ENCODE measurements at places on chromosomes 5 and 9.
A peak's percentile ranks its signal among the peaks of the same experiment; 100 is the strongest.

DNA sequence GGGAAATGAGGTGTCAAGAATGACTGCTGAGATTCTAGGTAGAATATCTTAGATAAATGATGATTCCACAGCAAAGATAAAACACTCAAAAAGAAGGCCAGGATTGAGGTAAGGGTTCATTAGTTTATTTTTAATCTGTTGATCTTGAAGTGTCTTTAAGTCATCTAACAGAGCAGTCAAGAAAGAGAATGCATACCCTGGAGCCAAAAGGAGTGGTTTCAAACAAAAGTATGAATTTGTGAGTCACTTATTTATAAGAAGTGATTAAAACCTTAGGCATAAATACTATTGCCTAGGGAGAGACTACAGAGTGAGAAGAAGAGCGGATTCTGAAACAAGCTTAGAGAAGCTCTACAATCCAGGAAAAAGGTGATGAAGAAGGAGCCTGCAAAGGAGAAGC lies 541.0 kb downstream of the DTWD2 start:
- no peak for DNase-seq

DNA sequence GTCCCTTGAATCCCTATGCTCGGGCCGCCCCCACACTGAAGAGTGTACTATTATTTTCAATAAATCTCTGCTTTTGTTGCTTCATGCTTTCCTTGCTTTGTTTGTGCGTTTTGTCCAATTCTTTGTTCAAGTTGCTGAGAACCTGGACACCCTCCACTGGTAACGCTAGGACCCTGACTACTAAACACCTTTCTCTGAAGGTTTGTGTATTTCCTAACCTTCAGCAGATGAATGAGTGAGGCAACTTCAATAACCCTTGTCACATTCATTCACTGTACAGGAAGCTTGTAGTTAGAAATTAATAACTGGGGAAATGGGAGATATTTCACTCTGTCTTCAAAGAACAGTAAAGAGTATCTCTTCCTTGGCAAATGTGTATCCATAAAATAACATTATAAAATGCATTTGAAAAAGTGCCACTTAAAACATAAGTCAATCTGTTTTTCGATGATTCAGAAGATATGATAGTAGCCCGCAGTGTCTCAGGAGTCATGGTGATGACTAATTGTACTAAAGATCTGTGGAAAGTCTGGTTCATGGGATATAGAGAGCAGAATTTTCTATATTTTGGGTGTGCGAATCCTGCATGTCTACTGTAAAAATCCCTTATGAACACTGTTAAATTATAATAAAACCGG lies 43.2 kb upstream of the ANKH start:
- DNase-seq = no peak

GRCh38 chr5:150778088-150778516 lies 455 bp upstream of the SMIM3 start:
- no peak for DNase-seq

GRCh38 chr5:61625681-61626621 lies 293.9 kb downstream of the ZSWIM6 start:
- DNase-seq = no peak

DNA sequence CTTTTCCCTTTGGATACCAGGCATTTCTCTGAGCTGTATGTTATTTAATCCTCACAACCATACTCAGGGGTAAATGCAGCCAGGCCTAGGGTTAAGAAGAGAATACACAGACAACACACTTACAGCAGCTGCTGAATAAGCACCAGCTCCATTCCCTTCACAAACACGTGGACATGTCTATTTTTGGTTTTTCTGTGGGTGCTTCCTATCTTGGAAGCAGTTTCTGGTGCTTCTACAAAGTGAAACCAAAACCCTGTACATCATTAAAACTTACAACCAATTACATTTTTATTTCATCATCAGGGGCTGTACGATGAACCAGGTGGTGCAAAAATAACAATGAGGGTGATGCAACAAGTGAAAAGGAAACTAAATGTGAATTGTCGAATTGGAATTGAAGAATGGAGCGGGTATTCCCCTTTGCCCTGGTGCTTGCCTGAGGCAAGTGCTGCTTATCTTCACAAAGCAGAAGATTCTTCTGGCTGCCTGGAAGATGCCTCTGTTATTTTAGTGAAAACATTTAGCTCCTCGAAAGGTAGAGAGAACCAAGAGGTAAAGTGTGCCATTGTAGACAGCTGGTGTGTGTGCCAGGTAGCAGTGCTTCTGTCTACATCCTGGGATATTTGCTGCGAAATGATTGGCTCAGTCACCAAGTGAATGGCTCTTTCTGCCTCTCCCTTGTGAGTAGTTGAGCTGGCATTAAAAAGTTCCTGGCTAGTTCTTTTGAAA lies 18.6 kb upstream of the IFNB1 start:
- DNase-seq = no peak

DNA sequence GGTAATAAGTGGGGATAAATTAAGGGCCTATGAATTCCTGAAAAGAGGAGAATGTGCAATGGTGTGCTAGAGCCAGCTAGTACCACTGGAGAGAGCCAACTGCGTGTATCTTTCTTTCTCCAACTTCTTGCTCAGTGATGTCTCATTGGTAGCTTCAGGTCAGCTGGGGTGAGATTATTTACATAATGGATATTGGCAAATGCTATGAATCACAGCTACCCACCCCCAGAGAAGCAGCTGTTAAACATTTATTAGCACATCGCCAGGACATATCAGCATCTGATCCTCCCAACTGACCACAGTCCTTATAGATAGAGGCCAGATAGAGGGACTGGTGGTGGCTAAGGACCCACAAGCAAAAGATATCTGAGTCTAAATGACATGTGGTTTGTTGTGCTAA lies 421.3 kb downstream of the ACTL7B start:
- no peak for DNase-seq

DNA sequence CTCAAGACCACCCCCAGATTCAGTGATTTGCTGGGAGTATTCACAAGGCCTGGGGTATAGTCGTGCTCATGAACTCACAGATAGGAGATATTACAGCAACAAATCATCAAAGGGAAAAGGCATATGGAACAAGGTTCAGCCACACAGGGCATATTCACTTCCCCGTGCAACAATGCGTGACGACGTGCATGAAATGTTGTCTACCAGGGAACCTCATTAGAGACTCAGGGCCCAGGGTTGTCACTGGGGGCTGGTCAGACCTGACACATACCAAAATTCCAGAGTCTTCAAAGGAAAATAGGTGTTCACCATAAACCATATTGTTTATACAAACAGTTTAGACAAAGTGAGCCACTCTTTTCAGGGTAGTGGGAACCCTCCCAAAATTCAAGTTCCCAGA lies 212.4 kb downstream of the RFK start:
- DNase-seq = no peak

DNA sequence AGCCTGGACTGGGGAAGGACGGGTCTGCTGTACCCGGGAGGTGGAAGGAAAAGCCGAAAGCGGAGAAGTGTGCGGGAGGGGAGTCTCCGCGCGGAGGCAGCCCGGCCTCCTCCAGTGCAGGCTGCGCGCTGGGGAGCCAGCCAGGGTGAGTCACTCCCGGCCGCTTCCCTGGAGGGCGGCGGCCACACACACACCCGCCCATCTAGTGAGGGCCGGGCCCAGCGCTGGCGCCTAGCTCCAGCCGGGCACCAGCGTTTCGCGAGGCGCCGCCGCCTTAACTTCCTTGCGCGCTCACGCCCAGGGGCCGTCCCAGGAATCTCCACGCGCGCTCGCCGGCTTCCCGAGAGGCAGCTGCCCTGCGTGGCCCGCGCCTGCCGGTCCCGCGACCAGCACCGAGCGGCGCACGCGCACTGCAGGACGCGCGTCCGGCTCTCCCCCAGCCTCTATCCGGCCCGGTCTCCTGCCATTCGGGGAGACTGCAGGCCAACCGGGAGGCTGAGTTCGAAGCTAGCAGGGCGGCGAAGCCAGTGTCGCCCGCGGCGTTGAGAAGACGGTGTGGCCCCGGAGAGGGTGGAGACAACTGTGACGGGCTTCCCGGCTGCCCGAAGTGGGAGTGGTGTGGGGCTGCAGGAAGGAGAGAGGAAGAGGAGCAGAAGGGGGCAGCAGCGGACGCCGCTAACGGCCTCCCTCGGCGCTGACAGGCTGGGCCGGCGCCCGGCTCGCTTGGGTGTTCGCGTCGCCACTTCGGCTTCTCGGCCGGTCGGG lies at the start of gene JAK2:
TSS of gene JAK2 (plus strand) at position 652 of the 765 bp plus-strand sequence. CDS start 36,716 bp downstream, outside the sequence.
- DNase-seq = peak; percentile 73

GRCh38 chr9:70749066-70749465 lies 334.6 kb upstream of the KLF9 start:
- no peak for DNase-seq

GRCh38 chr5:132641241-132641723 lies 16.7 kb upstream of the IL13 start:
- no peak for DNase-seq

- no peak for DNase-seq
Observed at GRCh38 chr9:36803961-36804360, 230.1 kb downstream of the PAX5 start.

DNA sequence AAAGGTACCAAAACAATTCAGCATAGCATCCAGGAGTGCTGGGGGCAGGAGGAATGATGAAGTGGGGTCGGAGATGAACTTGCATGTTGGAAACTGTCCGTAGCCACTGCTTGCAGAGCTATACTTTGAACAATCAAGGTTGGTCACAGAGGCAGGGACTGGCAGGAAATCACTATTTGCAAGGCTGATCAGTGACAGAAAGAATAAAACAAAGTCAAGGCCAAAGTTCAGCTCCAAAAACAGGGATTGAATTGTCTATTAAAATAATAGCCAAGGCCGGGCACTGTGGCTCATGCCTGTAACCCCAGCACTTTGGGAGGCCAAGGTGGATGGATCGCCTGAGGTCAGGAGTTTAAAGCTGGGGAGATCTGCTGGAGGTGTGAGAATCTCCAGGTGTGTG lies 18.7 kb upstream of the SPRY4 start:
- DNase-seq = no peak

DNA sequence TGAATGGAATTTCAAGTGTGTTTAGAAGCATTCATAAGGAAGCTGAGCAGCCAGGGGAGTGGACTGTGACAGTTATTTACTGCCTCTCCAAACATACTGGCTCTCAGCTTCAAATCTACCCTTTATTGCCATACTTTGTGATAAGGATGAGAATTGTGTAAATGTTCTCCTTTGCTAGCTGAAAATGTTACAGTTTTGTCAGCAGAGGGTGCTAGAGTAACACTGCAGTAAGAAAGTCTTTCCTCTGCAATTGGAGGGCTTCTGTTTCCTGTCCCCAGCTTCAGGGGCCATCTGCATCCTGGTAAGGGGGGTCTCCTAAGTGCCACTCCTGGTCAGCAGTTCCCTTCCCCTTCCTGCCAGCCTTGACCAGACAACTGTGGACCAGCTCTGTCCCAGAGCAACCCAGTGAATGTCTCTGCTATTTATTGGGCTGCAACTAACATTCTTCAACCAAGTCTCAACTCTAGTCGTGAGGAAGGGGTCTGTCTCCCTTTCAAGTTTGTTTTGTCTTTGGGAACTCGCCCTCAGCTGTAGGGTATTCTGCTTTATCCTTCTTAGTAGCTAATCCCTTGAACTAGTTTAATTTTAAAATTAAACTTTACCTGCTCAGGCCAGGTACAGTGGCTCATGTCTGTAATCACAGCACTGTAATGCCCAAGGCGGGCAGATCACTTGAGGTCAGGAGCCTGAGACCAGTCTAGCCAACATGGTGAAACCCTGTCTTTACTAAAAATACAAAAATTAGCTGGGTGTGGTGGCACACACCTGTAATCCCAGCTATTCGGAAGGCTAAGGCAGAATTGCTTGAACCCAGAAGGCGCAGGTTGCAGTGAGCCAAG lies 45.3 kb downstream of the RAPGEF6 start:
- DNase-seq = no peak

DNA sequence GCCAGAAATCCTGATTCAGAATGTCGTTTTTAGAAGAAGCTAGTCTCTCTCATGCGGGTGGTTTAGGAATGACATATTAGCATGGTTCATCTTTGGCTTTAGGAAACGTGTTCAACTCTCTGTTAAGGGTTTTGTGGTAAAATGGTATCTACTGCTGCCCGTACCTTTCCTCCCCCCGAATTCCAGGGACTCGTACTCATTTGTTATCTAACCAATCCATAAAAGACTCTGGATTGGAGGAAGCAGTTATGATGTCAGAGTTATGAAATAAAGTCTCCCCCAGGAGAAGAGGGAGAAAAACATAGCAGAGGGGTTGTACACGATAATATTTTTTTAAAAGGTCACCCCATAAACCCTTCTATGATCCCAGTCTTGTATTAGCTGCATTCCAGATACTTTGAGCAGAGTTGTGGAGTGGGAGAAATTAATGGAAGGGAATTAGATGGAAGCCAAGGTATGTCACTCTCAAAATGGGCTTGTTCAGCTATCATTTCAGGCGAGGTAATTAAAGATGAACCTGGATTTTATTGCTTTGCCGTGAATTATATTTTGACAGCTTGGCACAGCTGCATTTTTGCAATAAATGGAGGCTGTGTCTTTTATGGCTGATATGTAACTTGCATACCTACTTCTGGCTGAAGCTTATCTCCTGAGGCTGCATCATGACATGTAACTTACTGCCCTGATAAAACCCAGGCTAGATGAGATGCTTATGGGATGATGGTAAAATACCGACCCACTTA lies 31.3 kb downstream of the RAI14 start:
- DNase-seq = no peak

DNA sequence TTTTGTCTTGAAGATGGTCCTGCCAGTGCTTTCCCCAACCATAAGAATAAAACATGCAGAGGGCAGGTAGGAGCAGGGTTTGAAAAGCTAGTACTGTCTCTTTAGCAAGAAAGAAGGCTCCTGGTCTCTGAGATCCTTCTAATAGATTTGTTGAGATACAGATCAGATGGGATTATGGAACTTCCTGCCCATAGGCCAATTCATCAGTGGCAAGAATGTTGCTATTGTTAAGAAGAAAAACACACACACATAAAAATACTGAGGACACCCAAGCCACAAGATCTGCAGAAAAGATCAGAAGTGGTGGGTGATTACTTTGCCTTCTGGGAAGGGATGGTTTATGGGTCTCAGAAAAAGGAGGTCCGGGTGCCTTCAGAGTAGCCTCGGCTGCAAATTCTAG lies 59.8 kb downstream of the TNC start:
- DNase-seq = no peak

- DNase-seq = no peak
Observed at GRCh38 chr5:74240783-74241750, 399.5 kb downstream of the ENC1 start.

DNA sequence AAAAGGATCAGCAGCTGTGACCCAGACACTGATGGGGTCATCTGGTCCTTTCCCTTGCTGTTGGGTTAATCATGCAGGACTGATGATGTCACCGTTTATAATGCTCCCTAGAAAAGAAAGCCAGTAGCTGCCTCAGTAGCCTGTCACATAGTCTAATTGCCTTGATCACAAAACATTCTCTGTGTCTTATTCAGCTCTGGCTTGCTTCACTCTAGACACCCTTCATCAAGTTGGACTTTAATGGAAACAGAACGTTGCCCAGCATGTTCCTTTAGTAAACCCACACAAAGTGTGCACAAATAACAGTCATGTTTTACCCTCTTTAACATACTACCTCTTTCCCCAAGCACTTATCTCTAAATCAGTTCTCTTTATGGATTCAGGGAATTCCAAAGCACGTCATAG lies 170.8 kb downstream of the SGCD start:
- DNase-seq = no peak
